SK-N-MC (cell line): ENCODE measurements at places on chromosomes 7 and 10.

DNA sequence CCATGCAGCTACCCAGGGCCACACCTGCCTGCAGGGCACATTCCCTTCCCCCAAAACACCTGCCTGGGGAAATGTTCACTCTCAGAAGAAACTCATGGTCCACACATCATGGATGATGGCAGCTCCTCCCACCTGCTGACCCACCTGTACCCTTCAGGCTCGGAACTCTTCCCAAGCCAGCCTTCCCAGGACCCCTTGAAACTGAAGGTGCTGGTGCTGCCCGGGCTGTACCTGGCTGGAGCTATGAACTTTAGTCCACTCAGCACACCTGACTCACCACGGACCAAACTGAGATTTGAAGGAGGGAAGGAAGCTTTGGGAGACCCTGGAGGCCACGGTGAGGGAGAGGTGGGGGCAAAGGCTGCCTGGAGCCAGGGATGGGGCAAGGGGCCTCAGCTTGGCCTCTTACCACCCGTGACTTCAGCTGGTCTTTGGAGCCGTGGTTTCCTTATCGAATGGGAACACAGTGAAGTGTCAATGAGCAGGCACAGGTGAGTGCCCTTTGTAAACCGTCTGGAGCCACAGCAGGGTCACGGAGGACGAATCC is 30.1 kb upstream of the INPP5A start:
- no peak for DNase-seq

DNA sequence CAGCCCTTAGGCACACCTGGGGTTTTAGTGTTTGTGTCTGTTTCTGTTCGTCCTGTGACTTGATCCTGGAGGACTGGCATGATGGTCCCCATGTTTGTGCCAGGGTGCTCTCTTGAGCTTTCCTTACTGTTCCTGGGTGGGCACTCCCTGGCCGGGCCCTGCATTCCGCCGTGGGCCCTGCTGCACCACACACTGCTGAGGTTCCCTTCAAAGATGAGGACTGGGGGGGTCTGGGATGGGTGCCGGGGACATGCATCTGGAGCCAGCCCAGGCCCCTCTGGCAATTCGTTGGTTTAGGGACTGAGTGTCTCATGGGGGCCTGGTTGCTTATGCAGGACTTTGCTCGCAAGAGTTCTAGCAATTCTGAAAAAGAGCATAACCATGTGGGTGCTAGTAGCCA is 4.7 kb downstream of the AGAP3 start:
- no peak for DNase-seq

- no peak for DNase-seq
These were observed 34.9 kb downstream of the PRF1 start for GRCh38 chr10:70567603-70568002.

DNA sequence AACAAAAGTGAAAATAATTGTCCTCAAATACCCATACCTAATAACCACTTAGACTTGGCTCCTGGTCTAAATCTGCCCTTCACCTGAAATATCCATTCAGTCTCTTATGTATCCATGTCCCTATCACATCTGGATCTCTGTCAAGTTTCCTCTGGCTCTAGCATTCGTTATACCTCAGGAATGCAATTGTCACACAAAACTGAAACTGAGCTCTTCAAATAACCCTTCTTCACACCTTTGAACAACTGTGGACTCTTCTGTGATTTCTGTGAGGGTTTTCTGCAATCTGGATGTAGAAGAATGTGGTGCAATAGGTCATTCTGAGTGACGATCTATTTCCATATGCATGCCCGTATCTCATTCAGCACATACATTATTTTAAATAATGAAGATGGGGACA is 53.5 kb upstream of the FGL2 start:
- no peak for DNase-seq

- no peak for DNase-seq
These were observed 160.1 kb downstream of the GALNT11 start for GRCh38 chr7:152185558-152185957.
